Ovary (tissue), 10 donors: ENCODE measurements at places on chromosomes 11 and 22. TPM values are rescaled to one million over a fixed set of nuclear protein-coding genes. Genes with fewer than 3 reads are reported as not detected.

- H3K27ac ChIP-seq: no peak overlapping the region
- no peaks in the 10 kb centered on the region for H3K36me3 ChIP-seq
- H3K4me3 ChIP-seq: no peak overlapping the region
- no peaks in the 10 kb centered on the region for H3K27me3 ChIP-seq
- peaks cover 2% of the 10 kb centered on the region for H3K4me1 ChIP-seq
These were observed 1.3 kb downstream of the UNC93B1 start for GRCh38 chr11:68002575-68002937.

DNA sequence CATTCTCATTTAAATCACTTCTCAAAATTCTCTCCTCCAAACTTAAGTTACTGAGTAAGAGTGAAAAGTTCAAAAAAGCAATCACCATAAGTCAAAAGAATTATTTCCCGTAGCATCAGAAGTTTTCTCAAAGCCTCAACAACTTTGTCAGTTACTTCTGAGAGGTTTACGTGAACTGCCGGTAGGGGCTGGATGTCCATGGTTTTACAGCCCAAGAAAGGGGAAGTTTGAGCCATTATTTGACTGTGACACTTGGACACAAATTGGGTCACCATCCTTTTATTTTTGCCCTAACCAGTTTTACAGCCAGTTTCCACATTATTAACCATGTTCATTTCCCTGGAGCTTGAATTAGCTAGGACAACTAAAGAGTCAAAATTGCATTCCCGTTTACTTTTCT is 7.5 kb downstream of the POU2AF3 start:
- no peaks in the 10 kb centered on the region for H3K36me3 ChIP-seq
- H3K27ac ChIP-seq: no peak overlapping the region
- no peaks in the 10 kb centered on the region for H3K27me3 ChIP-seq
- H3K4me1 ChIP-seq: peaks cover 3% of the 10 kb centered on the region
- DNase-seq: no peak

DNA sequence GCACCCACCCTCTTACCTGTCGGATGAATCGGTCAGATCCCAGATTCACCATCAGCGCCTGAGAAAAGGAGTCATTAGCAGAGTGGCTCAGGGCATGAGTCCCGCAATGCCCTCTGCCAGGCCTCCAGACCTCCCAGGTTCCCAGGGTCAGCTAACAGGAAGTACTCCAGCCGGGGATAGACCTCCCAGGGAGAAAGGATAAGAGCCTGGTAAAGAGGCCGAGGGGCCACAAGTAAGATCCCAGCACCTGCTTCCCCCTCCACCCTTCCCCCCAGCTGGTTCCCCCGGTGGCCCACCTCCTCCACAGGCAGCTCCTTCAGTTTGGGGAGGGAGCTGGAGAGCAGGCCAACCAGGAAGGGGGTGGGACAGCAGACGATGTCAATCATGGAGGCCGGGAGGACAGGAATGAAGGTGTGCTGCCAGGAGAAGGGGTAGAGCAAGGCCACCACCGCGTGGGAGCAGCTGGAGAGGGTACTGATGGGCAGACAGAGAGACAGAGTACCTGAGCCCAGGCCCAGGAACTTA is 16.4 kb downstream of the RPL27A start:
- no peak overlapping the region for H3K4me3 ChIP-seq
- DNase-seq: peak; percentile 21
- no peak overlapping the region for H3K27ac ChIP-seq
- H3K27me3 ChIP-seq: no peaks in the 10 kb centered on the region

- H3K27ac ChIP-seq: no peak overlapping the region
- no peak overlapping the region for H3K4me3 ChIP-seq
- no peaks in the 10 kb centered on the region for H3K36me3 ChIP-seq
- H3K4me1 ChIP-seq: peaks cover 9% of the 10 kb centered on the region
These were observed 1327.3 kb downstream of the TBC1D22A start for GRCh38 chr22:48089601-48090331.

The ART1 gene
- total RNA-seq: not detected

The YIF1A gene
- 67.5 TPM for total RNA-seq

DNA sequence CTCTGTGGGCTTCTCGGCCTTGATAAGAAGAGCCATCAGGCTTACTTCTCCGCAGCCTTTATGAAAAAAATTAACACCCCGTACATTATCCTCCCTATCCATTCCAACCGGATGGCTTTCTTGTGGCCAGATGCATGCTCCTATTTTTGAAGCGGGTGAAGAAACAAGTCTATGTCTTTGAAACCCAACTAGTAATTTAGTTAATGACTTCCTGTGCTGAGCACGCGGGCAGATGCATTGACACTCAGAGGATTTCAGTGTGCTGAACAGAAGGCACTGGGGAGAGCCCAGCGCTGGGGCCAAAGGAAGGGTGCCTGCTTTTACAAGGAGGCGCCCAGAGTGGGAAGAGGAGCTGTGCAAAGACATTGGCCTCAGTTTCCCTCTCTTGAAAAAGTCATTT is 53.3 kb downstream of the ARHGAP8 start:
- H3K4me3 ChIP-seq: no peak overlapping the region
- no peaks in the 10 kb centered on the region for H3K36me3 ChIP-seq

DNA sequence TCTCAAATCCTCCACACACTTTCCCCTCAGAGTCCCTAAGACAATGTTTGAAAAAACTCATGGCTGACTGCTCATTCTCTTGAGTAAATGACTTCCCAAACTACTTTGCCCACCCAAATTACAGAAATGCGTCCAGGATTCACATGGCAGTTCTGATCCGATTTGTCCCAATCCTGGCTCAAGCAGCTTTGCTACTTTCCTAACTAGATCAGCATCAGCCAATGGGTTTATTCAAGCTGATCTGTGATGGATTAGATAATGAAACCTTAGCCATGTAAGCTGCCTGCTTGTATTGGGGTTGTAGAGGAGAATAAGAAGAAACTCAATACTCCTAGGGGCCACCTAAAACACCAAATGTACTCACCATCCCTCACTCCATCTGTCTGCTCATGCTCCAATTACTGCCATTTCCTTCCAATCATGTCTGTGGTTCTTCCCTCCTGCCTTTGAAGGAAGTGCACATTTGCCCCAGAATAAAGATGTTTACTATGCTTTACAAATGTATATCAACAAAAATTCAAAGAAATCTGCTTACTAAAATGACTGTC is 6.9 kb downstream of the RBFOX2 start:
- H3K36me3 ChIP-seq: no peaks in the 10 kb centered on the region
- H3K27ac ChIP-seq: peak overlapping the region; percentile 46

The CARS1 gene
- 12.5 TPM for total RNA-seq

DNA sequence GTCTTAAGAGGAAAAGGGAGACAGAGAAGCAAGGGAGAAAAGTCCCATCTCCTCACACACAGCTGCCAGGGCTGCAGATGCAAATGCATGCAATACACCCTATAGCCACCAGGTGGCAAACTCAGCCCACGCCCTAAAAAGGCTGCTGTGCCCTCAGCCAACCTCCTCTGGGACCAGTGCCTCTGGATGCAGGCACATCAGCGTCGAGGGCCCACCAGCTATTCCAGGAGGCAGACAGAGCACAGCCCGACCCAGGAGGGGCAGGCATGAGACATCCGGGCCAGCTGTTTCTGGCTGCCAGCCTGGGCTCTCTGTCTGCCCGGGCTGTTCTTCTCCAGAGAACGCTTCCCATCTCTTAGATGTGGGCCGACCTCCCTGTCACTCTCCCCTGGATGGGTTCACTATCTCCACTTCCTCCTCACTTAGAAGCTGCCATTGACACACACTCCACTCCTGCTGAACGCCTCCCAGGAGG is 39.7 kb downstream of the TPBGL start:
- DNase-seq: peak; percentile 81
- H3K27ac ChIP-seq: no peak overlapping the region
- no peak overlapping the region for H3K4me3 ChIP-seq
- no peaks in the 10 kb centered on the region for H3K27me3 ChIP-seq
- H3K4me1 ChIP-seq: no peaks in the 10 kb centered on the region

DNA sequence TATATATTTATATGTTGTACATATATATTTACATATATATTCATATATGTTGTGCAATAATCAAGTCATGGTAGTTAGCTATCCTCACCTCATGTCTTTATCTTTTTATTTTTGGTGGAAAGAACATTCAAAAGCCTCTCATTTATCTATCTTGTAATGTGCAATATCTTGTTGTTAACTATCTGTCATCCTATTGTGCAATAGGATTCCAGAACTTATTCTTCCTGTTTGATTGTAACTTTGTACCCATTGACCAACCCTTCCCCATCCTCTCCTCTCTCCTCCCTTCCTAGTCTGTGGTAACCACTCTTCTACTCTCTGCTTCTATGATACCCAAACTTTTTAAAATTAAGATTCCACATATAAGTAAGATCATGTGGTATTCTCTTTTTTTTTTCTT is 115.6 kb upstream of the PDGFD start:
- H3K27me3 ChIP-seq: no peaks in the 10 kb centered on the region
- no peaks in the 10 kb centered on the region for H3K4me1 ChIP-seq
- no peaks in the 10 kb centered on the region for H3K36me3 ChIP-seq
- no peak overlapping the region for H3K27ac ChIP-seq

GRCh38 chr11:44633641-44634040 is 68.2 kb downstream of the CD82 start:
- peaks cover 8% of the 10 kb centered on the region for H3K4me1 ChIP-seq
- no peak overlapping the region for H3K4me3 ChIP-seq
- no peaks in the 10 kb centered on the region for H3K36me3 ChIP-seq
- H3K27ac ChIP-seq: no peak overlapping the region
- no peaks in the 10 kb centered on the region for H3K27me3 ChIP-seq

The MOGAT2 gene
- total RNA-seq: not detected
